Stimulated activated CD4-positive, alpha-beta T cell treated with anti-CD3 and anti-CD28 coated beads, Interleukin-12 subunit alpha, Interleukin-12 subunit beta, amount 100 ng/mL, for 24 hours (primary cell): ENCODE measurements at places on chromosomes 3 and 15.

DNA sequence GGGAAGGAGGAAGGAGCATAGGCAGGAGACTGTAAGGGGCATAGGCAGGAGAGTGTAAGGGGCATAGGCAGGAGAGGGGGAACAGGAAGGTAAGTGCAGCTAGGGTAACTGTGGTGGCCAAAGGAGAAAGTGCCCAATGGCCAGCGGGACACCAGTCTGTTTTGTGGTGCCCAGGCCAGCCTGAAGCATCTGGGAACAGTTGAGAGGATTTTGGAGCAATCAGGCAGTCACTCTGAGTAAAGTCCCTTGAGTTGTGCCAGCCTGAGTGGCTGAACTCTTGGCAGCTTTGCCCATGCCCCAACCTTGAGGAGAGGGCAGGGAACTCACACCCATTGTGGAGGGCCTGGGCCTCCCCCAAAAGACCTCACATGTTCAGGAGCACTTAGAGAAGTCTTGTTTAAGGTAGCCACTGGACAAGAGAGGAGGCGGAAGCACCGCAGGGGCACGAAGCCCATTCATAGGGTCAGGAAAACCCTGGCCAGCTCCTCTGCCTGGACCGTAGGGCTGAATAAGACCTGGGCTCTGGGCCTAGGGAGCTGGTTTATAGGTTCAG, 3.5 kb upstream of the TGM5 start:
- no peak for DNase-seq

- DNase-seq: no peak
Measured at GRCh38 chr3:46299608-46300460, 54.1 kb upstream of the CCR2 start.

DNA sequence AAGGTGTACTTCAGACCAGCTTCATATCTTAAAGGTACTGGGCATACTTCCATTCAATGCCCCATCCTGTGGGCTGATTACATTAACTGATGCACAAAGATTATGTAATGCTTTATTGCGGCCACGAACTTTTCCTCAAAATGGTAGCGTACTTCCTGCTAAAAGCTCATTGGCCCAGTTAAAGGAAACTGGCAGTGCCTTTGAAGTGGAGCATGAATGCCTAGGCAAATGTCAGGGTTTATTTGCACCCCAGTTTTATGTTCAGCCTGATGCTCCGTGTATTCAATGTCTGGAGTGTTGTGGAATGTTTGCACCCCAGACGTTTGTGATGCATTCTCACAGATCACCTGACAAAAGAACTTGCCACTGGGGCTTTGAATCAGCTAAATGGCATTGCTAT, 3.4 kb downstream of the SKIL start:
- no peak for DNase-seq

GRCh38 chr15:82030176-82030575, 15.6 kb downstream of the MEX3B start:
- DNase-seq: no peak

- DNase-seq: no peak
Measured at GRCh38 chr3:187957582-187957981, 196.4 kb upstream of the LPP start.

GRCh38 chr3:67090474-67090873, 92.4 kb downstream of the KBTBD8 start:
- no peak for DNase-seq

GRCh38 chr15:31528846-31529245, 202.2 kb downstream of the KLF13 start:
- no peak for DNase-seq

GRCh38 chr3:49717211-49717958, 2.1 kb downstream of the AMIGO3 start:
- no peak for DNase-seq

GRCh38 chr3:39911465-39912309, 102.3 kb downstream of the MYRIP start:
- DNase-seq: no peak

GRCh38 chr15:100730655-100731266, 128.4 kb downstream of the ASB7 start:
- DNase-seq: no peak

- DNase-seq: no peak
Measured at GRCh38 chr3:12782172-12782815, 14.2 kb upstream of the CAND2 start.

DNA sequence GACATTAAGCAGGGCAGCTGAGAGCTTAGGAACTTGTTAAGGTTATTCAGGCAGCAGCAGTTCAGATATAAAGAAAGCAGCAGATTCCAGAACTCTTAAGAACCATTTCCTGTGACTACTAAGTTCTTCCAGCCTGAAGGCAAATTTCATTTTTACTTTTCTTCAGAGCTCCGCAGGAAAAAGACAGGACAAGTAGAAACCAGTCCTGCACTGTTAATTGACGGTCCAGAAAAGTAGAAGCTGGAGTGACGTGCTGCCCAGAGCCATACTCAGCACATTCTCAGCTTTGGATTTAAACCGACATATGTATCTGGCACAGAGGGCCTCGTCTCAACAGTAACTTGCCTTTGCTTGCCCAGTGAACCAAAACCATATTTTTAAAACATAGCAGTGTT, 219.4 kb upstream of the STRIT1 start:
- DNase-seq: no peak

- DNase-seq: no peak
Measured at GRCh38 chr3:182135056-182135455, 423.3 kb downstream of the SOX2 start.
